A549 treated with RU486 at 1 μM for 4 hours (cell line): ENCODE measurements at places on chromosomes 2 and 18. TPM values are rescaled to one million over a fixed set of nuclear protein-coding genes. Genes with fewer than 3 reads are reported as not detected.

The GCKR gene
- 0.17 to 0.62 TPM (median 0.42 TPM) in 4 of 5 replicates, not detected in the other for total RNA-seq

The UGT1A3 gene
- total RNA-seq = 0.10 to 0.22 TPM (median 0.13 TPM) in 3 of 5 replicates, not detected in the others

The SPATA3 gene
- not detected in 5 replicates for total RNA-seq

The ATG9A gene
- 42.3 to 53.2 TPM (median 50.2 TPM) in 5 replicates for total RNA-seq

The G6PC2 gene
- total RNA-seq = not detected in 5 replicates

The DCC gene
- total RNA-seq = not detected in 5 replicates

The SALL3 gene
- not detected in 5 replicates for total RNA-seq

The PEX13 gene
- 13.0 to 19.4 TPM (median 16.5 TPM) in 5 replicates for total RNA-seq

The VIT gene
- total RNA-seq = not detected in 5 replicates

The BUB1 gene
- total RNA-seq = 32.4 to 48.9 TPM (median 45.5 TPM) in 5 replicates

The TTN gene
- total RNA-seq = under 0.01 TPM in 5 replicates

The DSC3 gene
- 1.6 to 2.8 TPM (median 1.9 TPM) in 5 replicates for total RNA-seq

The RAD51AP2 gene
- not detected in 5 replicates for total RNA-seq

The GRHL1 gene
- total RNA-seq = 0.73 to 2.7 TPM (median 1.2 TPM) in 5 replicates

The ABCG8 gene
- total RNA-seq = not detected in 5 replicates

The ANTXR1 gene
- total RNA-seq = 105 to 165 TPM (median 147 TPM) in 5 replicates

The GPBAR1 gene
- total RNA-seq = 0.09 to 0.21 TPM (median 0.13 TPM) in 4 of 5 replicates, not detected in the other

The VAMP8 gene
- 15.8 to 20.9 TPM (median 20.0 TPM) in 5 replicates for total RNA-seq

The HADHB gene
- 87.4 to 105 TPM (median 99.6 TPM) in 5 replicates for total RNA-seq

The ASTL gene
- total RNA-seq = not detected in 5 replicates

The APOB gene
- 0.39 TPM in 1 of 5 replicates, not detected in the others for total RNA-seq

The SNED1 gene
- 0.30 to 1.1 TPM (median 0.53 TPM) in 5 replicates for total RNA-seq

The ASB18 gene
- not detected in 5 replicates for total RNA-seq

The SLC14A1 gene
- not detected in 5 replicates for total RNA-seq

The MC4R gene
- not detected in 5 replicates for total RNA-seq

The CRYBA2 gene
- total RNA-seq = 0.54 TPM in 1 of 5 replicates, not detected in the others

The STRN gene
- 10.8 to 18.7 TPM (median 16.4 TPM) in 5 replicates for total RNA-seq
